ENCODE measurements at places on chromosomes 1 and 21.

DNA sequence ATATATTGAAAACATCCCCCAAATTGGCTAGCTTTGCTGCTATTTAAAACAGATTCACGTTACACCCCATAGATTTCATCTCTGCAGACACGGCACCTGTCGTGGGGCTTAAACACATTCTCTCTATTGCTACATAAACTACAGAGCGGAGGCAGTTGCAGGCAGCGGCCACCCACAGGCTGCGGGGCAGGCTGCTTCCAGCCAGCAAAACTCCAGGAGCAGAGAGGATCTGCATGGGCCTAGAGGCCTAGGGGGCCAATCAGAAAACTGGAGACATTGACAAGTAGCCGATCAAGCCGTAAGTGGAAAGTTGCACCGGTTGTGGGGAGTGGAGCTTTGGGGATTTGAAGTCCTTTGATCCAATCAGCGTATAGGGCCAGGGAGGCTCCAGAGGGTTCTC is 129.0 kb upstream of the KLHDC7A start:
- no peak for DNase-seq

DNA sequence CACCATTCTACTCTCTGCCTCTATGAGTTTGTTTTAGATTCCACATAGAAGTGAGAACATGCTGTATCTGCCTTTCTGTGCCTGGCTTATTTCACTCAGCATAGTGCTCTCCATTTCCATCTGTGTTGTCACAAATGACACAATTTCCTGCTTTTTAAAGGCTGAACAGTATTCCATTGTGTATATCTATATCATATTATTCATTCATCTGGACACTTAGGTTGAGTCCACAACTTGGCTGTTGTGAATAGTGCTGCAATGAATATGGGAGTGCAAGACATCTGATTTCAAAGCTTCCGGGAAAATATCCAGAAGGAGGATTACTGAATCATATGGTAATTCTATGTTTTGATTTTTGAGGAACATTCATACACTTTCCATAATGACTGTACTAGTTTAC is 20.1 kb upstream of the DONSON start:
- no peak for DNase-seq

- DNase-seq: no peak
Measured at GRCh38 chr1:17759114-17759513, 4.0 kb downstream of the ACTL8 start.

- DNase-seq: no peak
Measured at GRCh38 chr1:24338447-24338846, 19.3 kb downstream of the GRHL3 start.

GRCh38 chr1:184648160-184648855 is 106.3 kb downstream of the EDEM3 start:
- DNase-seq: no peak
